ENCODE measurements at places on chromosomes 2 and 18.
A peak's percentile ranks its signal among the peaks of the same experiment; 100 is the strongest.

DNA sequence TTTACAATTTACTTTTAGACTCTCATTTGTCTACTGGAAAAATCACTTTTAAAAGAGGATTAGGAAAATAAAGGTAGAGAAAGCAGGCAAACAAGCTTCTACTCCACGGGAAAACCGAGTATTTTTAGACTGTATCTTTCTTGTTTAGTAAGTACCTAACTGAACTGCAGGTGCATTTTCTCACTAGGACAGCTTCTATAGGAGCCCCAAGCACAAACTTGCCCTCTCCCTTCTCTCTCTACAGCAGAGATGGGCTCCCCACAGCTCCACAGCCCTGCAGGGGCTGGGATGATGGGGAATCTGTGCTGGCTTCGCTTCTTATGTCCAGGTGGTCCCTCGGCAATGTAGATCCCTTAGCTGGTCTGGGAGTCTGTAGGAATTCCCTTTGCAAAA lies 16.2 kb downstream of the PSTPIP2 start:
- no peak for DNase-seq

DNA sequence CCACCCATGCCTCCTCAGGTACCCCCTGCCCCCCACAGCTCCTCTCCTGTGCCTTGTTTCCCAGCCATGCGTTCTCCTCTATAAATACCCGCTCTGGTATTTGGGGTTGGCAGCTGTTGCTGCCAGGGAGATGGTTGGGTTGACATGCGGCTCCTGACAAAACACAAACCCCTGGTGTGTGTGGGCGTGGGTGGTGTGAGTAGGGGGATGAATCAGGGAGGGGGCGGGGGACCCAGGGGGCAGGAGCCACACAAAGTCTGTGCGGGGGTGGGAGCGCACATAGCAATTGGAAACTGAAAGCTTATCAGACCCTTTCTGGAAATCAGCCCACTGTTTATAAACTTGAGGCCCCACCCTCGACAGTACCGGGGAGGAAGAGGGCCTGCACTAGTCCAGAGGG lies 803 bp upstream of the DES start:
- no peak for DNase-seq

- DNase-seq = no peak
These were observed 2.4 kb downstream of the SMAD7 start for GRCh38 chr18:48948112-48949049.

DNA sequence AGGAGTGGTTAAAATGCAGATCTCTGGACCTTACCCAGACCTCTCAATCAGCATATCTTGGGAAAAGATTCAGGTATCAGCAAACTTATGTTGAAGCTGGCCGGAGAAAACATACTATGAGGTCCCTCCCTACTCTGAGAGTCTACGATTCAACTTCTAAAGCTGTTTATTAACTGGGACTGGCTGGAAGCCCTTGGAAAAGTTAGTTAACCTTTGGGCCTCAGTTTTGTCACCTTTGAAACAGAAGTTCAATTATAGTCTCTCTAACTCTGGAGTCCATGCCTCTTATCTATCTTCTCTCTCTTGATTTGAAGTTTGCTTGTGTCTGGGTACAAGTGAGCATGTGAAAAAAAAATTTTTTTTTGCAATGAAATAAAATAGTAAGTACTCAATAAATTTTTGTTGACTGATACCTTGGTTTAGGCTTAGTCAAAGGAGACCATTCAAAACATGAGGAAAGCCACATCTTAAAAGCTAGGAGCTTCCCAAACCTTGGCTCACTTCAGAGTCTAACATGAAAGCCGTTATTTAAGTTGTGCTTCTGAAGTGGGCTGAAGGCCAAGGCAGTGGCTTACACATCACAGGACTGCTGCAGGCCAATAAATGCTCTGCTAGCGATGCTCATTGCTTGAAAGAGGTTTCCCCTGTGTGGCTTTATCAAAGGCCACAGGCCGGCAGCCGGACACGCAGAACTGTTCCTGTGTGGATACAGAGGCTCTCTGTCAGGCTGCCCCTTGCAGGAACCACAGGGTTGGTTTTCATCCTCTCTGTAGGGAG lies 110.6 kb upstream of the FAM136A start:
- DNase-seq = no peak

GRCh38 chr2:10061221-10061925 lies 18.0 kb downstream of the KLF11 start:
- no peak for DNase-seq

GRCh38 chr2:22604136-22604535 lies 780.8 kb upstream of the KLHL29 start:
- DNase-seq = no peak

DNA sequence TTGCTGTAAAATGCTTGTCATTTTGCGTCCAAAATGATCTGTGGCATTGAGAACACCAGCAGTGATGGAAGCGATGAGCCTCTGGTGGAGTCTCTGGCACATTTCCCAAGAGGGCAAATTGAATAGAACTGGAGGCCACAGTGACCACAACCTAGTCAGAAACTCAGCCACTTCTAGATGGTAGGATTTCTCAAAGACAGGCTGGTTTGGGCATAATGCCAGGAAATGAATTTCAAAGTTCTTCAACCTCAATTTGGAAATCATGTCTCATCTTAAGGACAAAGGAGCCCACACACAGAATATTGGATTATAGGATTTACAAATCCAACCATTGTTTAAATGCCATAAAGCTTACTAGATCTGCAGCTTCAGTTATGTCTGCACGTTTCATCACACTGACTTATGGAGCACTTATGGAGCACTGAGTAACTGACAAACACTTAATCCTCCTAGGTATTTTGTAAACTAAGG lies 132.1 kb downstream of the COL6A3 start:
- DNase-seq = peak; percentile 79

GRCh38 chr2:20608666-20609348 lies 42.1 kb downstream of the HS1BP3 start:
- no peak for DNase-seq

DNA sequence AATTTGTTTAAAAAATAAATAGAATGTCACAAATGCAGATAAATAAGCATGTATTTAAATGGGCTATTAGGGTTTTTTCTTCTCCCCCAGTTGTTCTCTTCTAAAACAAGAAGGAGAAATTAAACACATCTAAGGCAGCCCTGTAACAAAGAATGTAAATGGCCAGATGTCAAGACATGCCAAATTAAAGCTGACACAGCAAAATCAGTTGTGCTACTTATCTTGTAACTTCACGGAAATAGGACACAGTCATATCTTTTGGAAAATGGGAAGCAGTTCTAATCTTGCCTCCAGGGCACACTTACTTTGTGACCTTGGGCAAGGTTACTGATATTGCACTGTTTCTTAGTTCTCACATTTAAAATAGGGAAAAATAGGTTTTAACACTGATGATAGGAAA lies 200.1 kb upstream of the NRXN1 start:
- DNase-seq = no peak

DNA sequence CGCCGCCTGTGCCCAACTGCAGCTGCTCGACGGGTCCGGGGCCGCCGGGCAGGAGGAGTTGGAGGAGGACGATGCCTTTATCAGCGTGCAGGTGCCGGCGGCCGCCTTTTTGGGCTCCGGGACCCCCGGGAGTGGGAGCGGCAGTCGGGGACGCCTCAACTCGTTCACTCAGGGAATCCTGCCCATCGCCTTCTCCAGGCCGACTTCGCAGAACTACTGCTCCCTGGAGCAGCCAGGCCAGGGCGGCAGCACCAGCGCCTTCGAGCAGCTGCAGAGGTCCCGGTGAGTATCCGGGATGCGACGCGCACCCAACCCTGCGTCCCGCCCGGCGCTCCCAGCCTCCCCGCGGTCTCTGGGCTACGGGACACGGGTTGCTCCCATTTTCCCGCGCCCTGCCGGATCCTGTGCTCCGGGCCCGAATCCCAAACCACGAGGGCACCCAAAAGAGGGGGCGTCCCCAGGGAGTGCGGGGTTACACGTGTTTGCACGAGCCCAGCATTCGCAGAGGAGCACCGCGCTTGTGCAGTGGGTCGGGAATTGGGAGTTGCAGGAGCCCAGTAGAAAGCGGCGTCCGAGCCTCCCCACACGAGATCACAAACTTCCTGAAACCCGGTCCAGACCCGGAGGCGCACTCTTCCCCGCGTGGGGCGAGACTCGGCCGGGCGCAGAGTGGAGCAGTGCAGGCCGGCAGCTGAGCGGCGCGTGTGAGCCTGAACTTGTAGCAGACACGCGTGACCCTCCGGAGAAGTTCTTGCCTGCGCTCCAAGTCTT lies 1.2 kb downstream of the CABLES1 start:
- DNase-seq = no peak

GRCh38 chr2:51710222-51710621 lies 678.3 kb upstream of the NRXN1 start:
- DNase-seq = peak; percentile 27

DNA sequence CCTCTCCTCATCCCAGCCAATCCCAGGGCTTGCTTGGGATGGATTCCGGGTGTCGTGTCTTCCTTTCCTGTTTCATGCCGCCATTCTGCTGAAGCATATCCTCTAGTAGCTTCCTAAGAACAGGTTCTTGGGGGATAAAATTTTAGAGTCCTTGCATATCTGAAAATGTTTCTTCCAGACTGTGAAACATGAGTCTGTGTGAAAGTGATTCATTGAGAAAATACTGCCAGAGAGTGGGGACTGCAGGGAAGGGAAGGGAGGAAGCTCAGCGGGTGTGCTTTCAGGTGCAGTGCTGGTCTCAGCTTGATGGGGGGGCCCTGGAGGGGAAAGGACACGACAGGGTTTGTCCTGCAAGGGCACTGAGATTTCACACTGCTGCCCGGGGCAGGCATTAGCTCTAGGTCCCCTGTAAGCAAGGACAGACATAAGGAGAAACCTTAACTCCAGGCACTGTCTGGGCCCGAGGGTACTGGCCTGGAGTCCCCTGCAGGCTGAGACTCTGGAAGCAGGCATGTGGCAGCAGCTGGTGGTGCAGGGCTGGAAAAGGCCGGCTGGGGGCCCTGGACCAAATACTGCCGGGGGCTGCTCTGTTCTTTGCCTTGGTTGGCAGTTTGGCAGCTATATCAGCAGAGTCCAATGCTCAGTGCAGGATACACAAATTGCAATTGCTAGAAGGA lies 97.6 kb upstream of the HS6ST1 start:
- DNase-seq = no peak

DNA sequence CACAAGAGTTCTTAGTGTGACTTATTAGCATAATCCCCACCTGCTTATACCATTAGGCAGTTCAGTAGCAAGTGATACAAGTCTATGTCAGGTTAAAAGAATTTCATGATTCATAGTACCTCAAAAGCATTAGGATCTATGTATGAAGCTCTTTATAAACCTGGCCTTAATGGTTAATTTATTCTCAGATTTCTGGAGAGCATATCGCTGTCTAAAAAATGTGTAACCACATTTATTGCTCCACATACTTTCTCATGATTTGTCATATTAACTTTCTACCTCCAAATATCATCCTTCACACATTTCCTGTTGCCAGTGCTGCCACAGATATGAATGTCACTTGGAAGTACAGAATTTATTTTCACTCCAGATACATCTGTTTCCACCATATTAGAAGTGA lies 332.8 kb upstream of the MAP2 start:
- peak; percentile 14 for DNase-seq

- DNase-seq = no peak
These were observed 127.4 kb downstream of the PLCL1 start for GRCh38 chr2:197931661-197932312.

DNA sequence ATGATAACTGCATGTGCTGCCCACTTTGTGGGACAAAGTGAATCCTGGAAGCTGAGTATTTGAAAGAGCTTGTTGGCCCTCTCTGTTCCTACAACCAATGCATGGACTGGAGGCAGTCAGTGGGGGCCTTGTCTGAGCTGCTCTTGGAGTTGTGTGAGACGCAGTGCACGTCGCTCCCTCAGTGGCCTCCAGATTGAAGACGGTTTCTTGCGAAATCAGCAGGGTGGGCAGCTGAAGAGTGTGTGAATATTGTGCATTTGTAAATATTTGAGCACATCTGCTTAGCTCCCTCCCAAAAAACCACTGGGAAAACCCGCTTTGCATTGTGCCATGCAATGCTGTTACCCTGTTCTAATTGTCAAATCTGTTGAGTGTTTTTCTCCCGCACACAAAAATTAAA lies 782.8 kb downstream of the PLCL1 start:
- DNase-seq = no peak

DNA sequence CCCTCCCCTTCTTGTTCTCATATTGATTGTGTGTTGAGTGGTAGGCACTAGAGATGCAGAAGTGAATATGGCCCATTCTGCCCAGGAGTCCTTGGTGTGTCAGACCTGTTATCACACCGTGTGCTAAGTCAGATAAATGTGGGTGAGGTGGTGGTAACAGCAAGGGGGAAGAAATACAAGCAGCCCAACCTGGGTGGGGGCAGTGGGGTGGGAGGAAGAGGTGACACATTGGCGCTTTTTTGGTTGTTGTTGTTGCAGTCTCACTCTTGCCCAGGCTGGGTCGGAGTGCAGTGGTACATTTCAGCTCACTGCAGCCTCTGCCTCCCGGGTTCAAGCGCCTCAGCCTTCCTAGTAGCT lies 12.8 kb downstream of the B3GNT2 start:
- no peak for DNase-seq

- DNase-seq = no peak
These were observed 886.7 kb upstream of the CHAC2 start for GRCh38 chr2:52880872-52881271.

- peak; percentile 16 for DNase-seq
These were observed 296.9 kb downstream of the ZNF521 start for GRCh38 chr18:25055076-25055475.

- no peak for DNase-seq
These were observed 59.4 kb upstream of the UPP2 start for GRCh38 chr2:158042245-158042644.

DNA sequence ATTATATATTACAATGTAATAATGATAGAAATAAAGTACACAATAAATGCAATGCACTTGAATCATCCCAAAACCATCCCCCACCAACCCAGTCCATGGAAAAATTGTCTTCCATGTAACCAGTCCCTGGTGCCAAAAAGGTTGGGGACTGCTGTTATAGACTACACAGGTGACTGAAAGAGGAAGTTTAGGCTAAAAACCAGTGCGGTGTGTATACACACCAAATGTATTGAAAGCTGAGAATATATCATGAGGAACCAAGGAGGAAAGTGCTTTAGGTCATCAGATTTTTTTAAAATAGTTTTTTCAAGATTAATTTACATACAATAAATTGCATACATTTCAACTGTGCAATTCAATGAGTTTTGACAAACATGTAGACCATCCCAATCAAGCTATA lies 20.5 kb upstream of the C1D start:
- no peak for DNase-seq

DNA sequence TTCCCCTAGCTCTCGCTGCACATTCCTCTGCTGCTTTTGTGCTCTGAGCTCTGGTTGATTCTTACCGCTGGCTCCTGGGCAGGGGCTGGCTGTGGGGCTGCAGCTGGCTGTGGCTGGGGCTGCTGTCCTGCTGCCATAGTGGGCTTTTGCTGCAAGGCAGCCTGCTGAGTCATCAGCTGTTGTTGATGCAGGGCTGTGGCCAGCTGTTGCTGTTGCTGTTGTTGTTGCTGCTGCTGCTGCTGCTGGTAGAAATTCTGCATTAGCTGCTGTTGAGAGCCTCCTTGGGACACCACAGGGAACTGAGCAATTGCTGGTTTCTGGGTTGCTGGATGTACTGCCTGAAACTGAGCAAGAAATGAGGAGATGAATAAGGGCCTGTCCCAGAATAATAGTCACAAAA lies 77.2 kb upstream of the NFU1 start:
- no peak for DNase-seq

GRCh38 chr2:129699781-129700573 lies 279.5 kb upstream of the RAB6C start:
- no peak for DNase-seq

GRCh38 chr18:79989195-79989497 lies 783 bp upstream of the TXNL4A start:
- no peak for DNase-seq

GRCh38 chr2:182615036-182615435 lies 101.0 kb upstream of the DNAJC10 start:
- DNase-seq = no peak

- DNase-seq = no peak
These were observed 5.1 kb upstream of the ODC1 start for GRCh38 chr2:10452956-10453904.

Data from urothelium cell line (cell line).